Omental fat pad (tissue), 4 donors: ENCODE measurements at places on chromosomes 6 and 20. TPM values are rescaled to one million over a fixed set of nuclear protein-coding genes. Genes with fewer than 3 reads are reported as not detected.

DNA sequence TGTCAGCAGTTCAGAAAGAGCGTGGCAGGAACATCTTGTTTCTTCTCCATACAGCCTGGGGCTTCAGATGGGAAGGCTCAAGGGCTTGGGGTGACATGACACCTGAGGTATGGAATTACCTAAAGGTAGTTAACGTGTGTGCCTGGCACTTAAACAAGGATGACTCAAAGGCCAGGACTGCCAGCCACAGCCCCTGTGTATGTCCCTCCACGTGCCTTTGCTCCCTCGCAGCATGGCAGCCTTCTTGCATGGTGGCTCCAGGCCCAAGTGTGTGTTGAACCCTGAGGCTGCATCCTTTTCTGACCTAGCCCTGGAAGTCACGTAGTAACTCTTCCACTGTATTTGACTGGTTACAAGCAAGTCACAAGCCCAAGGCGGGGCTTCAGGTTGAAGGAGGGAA is 33.6 kb upstream of the MYL9 start:
- DNase-seq = no peak

DNA sequence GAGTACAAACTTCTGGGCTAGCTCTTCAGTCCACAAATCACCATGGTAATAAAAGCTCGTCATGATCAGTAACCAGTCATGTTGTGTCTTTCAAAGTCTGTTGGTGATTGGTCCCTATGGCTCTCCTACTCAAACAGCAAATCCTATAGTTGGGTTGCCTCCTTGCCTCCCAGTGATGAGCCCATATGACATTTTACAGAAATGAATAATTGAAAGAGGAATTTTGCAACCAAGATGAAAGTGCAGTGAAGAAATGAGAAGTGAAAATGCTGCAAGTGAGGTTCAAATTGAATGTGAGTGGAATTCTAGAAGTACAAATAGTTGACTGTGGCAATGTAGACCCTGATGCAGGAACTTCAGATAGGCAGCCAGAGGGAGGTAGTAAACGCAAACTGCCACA is 5.1 kb upstream of the SIRPD start:
- DNase-seq = no peak

DNA sequence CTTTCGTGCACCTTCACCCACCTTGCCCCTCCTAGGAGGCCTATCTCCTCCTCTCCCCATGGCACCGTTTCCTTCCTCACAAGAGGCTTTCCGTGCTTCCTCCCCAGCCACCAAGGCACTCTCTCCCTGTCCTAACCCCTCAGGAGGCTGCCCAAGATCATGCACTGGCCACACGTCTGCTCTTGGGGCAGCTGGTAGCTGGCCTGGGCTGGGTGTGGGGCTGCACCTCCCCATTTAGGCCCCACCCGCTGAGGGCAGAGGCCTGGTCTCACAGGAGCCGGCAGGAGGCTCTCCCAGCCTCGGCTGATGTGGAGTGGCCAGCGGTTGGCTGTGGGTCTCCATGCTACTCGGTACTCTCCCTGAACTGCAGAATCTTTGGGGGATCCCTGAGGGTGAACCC is 13.6 kb downstream of the NOL4L start:
- no peak for DNase-seq

DNA sequence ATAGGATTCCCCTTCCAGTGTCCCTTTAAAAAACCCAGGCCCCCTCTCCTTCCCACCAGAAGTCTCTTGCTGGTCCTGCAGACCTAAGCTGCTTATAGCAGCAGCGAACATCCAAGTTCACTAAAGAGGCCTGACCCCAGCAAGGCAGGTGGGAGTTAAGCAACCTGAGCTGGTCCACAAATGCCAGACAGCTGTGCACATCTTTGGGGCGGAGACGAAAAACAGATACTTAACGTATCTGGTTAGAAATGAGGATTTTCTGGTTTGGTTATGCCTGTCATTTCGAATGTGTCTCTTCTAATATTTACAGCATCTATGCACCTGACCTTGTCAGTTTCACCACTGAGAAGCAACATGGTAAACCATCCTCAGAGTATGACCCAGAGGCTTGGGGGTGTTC is 87.8 kb downstream of the SLC2A10 start:
- DNase-seq = no peak

- peak; percentile 21 for DNase-seq
Observed at GRCh38 chr20:23141450-23142161, 55.5 kb upstream of the CD93 start.

SLC35B2 gene
- 25.3 TPM for total RNA-seq

RAB44 gene
- total RNA-seq = 0.37 TPM

GGT7 gene
- 9.9 TPM for total RNA-seq
